Stimulated activated CD4-positive, alpha-beta T cell treated with anti-CD3 and anti-CD28 coated beads, Interleukin-15, amount 100 ng/mL, for 1 hour (primary cell): ENCODE measurements at places on chromosomes 5 and 9.

DNA sequence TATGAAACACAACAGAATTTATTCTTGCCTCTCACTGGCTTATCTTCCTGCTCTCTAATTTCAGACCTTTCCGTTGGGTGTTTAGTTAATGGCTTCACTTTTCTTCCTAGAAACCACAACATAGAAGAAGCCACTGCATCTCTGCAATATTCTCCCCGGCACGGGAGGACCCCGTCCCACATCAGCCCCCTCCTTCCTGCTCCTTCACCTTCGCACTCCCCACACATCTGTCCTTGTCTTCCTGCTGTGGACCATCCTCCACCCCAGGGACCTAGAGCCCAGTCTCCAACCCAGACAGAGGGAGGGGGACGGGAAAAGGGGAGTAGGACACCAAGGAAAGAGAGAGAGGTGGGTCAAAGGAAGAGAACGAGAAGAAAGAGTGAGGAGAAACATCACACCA lies 1.4 kb downstream of the OR2V1 start:
- no peak for DNase-seq

- no peak for DNase-seq
Measured at GRCh38 chr9:93884808-93885207, 70.3 kb downstream of the BARX1 start.

DNA sequence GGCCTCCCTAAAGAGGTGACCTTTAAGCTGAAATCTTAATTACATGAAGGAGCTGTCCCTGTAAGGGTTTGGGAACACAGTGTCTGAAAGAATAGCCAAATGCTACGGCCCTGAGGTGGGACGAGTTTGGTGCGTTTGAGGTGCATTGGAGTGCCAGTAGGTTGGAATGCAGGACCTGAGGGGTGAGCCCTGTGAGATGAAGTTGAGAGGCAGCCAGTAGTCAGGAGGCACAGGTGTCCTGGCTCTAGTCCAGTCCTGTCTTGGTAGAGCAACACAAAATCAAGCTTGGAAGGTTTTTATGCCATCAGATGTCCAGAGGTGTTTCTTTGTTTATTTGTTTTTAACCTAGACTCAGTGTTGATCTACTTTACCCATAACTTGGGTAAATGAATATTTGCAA lies 108.5 kb downstream of the ARHGAP26 start:
- DNase-seq, result no peak

DNA sequence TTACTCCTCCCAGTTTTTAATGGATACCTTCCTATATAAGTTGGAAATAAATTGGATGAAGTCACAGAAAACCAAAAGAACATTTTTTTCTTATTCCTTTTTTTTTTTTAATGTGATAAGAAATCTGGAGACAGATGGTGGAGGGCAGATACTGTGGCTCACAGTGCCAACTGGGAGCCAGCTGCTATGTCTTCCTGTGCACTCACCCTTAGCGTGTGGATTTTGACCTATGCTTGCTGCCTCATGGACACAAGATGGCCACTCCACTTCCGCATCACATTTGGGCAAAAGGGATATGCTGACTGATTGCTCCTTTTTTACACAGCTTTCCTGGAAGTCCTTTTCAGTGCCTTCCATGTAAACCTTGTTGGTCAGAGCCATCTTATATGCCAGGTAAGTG lies 342.6 kb downstream of the MAN2A1 start:
- no peak for DNase-seq

GRCh38 chr5:158317507-158317906 lies 458.6 kb upstream of the CLINT1 start:
- no peak for DNase-seq

GRCh38 chr5:115873392-115873791 lies 31.7 kb downstream of the AP3S1 start:
- no peak for DNase-seq

DNA sequence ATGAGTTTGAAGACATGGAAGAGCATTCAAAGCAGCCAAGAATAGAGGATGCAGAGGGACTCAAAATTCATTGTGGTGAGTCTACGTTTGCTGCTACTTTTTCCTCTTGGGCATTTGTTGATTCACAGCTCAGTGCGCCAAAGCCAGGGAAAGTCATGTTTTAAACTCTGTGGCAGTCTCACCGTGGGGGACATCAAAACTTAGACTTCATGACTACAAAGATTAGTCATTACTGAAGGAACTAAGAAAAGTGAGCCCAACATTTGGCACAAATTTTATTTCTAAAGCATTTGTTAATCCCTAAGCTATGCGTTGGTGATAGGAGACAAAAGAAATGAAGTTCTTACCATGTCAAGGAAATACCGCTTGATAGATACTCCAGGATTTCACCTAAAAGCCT lies 73.7 kb upstream of the MTAP start:
- DNase-seq, result no peak

GRCh38 chr5:179919487-179920060 lies 11.9 kb upstream of the TBC1D9B start:
- no peak for DNase-seq

DNA sequence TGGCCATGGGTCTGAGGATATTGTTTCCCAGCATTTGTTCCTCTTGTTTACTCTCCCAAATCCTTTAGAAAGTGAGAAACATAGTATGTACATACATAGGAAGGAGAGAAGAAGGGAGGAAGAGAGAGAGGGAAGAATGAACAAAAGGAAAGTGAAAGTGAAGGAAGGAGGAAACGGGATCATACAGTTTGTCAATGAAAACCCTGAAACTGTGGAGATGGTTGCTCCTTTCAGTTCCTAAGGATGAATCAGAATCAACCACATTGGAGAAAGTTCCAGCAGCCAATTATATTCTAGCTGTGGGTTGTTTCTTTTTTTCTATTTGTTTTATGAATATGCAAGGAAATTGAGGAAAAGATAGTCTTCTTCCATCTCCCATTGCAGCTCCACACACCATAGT lies 396.5 kb downstream of the MLLT3 start:
- no peak for DNase-seq

- DNase-seq, result no peak
Measured at GRCh38 chr9:14221119-14221518, 92.8 kb downstream of the NFIB start.

GRCh38 chr5:126780165-126780827 lies 3.4 kb downstream of the LMNB1 start:
- no peak for DNase-seq

- no peak for DNase-seq
Measured at GRCh38 chr5:146475190-146475780, 28.2 kb downstream of the TCERG1 start.

DNA sequence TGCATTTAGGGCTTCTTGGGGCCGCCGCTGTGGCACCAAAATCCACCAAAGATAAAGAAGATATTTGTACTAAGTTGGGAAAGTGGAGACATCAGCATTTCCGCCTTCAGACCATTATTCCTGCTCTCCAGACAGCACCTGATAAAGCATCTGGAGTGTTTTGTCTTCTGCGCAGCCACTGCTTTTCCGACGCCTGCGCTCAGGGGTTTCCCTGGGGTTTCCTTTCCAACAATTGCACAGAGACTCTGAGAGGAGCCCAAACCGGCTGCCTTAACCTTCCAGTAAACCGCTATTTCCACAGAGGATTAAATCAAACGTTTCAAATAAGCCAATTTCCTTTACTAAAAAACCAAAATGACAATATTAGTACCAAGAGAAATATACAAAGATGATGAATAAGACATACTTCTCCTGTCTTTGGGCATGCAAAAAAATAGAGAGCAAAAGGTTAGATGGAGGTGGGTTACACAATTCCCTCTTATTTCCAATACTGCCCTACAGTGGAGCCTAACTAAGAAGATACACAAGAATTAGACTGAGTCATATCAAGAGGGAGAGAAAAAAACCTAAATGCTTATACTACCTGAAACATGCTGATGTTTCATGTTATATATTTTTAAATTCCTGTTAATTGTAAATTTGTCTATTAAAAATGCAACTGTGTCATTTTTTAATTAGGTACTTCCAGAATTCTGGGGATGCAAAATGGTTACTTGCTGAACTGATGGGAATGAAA lies 98.4 kb downstream of the MAPKAP1 start:
- no peak for DNase-seq

GRCh38 chr5:86244153-86244552 lies 373.6 kb upstream of the COX7C start:
- DNase-seq, result no peak

- DNase-seq, result no peak
Measured at GRCh38 chr9:123784518-123784917, 145.4 kb downstream of the DENND1A start.

DNA sequence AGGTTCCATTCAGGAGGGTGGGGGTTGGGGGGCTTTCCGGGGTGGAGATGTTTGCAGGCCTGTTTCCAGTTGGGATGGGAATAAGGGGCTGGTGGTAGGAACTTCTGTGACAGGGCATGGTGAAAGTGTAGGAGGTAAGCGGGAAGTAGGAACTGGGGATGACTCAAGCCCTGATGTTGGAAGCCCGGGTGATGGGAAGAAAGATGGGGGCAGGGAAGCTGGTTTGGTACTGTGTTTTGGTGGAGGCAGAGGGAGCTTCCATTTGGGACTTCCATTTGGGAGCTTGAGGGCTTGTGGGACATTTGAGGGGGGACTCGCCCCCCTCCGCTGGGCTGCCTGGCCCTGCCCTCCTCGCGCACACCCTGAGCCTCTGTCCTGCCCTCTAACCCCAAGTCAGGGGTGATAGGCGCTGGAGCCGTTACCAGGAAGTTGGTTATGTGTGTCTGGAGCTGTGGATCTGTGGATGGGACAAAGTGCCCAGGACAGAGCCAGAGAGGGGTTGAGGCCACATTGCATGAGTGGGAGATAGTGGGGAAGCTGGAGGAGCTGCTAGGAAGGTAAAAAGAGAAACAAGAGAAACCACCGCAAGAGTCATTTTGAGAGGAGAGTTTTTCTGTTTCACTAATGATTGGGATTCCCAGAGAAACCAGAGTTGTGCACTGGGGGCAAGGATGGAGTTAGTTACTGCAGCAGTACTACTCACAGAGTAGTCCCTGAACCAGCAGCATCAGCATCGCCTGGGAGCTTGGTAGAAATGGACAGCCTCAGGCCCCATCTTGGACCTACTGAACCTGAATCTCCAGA lies 6.6 kb downstream of the RGS14 start:
- no peak for DNase-seq

- DNase-seq, result no peak
Measured at GRCh38 chr9:27336829-27337228, 39.9 kb upstream of the EQTN start.

GRCh38 chr9:70954126-70954525 lies 167.3 kb downstream of the TRPM3 start:
- no peak for DNase-seq

GRCh38 chr5:10502130-10502529 lies 60.5 kb downstream of the ROPN1L start:
- DNase-seq, result no peak

GRCh38 chr9:95181835-95182234 lies 135.7 kb downstream of the FANCC start:
- no peak for DNase-seq
